ENCODE measurements at places on chromosomes 11 and 22.

- DNase-seq = no peak
Measured at GRCh38 chr11:77557553-77557952, 32.2 kb upstream of the AQP11 start.

DNA sequence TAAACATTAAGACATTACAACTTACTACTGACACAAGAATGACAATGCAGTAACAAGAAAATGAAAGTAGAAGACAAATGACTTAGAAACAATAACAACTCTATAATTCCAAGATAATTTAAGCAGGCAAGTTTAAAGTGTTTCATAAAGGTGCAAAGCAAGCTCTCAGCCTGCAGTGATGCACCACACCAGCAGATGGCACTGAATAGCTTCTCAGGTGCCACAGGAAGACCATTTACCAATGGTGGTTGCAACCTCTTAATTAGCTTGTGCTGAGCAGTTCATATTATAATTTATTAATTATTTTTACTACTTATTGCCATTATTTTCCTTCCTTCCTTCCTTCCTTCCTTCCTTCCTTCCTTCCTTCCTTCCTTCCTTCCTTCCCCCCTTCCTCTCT lies 60.6 kb downstream of the NXPE2 start:
- peak; percentile 65 for DNase-seq

GRCh38 chr11:36818410-36818809 lies 220.4 kb upstream of the RAG2 start:
- peak; percentile 9 for DNase-seq

DNA sequence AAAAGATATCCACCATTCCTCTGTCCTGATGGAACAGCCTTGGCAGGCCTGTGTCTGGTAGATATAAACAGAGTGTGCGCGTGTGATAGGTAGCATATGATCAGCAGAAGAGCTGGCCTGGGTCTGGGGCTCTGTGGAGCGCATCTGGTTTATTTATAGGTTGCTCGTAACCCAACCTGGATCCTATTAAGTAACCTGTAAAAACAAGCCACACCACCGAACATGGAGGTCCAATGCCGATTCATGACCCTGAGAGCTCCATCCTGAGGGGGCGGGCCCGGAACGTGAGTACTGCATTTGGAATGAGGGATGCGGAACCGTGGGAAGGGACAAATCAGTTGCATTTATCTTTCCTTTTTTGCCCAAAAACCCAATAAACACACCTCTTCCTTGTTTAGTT lies 31.9 kb upstream of the APOL5 start:
- DNase-seq = no peak

GRCh38 chr11:117337076-117337475 lies 9.4 kb downstream of the CEP164 start:
- DNase-seq = no peak

DNA sequence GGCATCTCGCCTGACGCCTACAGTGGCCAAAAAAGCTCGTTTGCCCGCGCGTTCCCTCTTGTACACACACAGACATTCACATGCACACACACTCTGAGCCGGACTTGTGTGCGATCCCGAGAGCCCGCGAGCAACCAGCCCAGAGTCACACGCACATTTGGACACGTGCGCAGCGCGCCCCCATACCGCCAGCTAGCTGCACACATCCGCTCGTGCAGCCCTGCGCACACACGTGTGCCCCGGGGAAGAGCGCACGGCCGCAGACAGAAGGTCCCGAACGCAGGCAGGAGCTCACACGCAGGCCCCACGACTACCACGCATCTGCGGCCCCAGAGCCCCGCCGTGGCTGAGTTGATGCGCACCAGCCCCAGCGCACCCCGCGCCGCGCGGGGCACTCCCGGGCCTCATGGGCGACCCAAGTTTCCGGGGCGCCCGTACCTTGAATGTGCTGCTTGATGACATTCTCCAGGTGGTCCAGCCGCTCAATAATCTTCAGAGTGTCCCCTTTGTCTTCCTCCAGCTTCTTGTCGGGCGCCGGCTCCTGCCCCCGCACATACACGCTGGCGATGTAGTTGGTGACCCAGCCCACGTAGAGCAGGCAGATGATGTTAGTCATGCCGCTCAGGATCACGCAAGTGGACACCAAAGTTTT lies 758 bp downstream of the GALNT18 start:
- DNase-seq = peak; percentile 44

DNA sequence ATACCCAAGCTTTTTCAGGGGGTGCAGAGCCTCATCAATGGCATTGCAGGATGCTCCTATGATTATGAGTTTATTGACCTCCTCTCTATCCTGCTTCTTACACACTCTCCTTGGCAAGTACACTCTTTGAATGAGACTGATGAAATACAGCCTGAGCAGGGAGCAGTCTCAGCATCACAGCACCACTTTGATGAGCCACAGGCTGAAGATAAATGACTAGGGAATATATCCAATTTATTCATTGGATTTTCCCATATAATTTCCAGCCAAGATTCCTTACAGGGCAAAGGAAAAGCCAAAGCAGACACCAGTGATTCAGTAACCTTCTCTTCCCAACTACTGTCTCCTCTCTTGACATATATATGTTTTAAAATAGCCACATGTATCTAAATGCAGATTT lies 79.2 kb downstream of the CASP12 start:
- no peak for DNase-seq

DNA sequence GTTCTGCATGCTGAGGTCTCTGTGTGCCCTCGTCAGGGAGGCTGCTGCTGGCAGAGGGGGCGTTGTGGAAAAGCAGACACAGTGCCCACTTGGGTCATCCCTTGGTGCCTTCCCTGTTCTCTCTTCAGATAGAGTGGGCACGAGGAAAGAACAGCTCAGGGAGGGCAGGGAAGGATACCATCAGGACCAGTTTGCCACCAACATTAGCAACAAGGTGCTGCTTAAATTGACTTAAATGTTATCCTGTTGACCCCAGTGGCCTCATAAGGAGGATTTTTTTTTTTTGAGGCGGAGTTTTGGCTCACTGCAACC lies 91.2 kb downstream of the BCR start:
- DNase-seq = no peak

- DNase-seq = no peak
Measured at GRCh38 chr11:10272132-10272531, 21.9 kb downstream of the SBF2 start.

DNA sequence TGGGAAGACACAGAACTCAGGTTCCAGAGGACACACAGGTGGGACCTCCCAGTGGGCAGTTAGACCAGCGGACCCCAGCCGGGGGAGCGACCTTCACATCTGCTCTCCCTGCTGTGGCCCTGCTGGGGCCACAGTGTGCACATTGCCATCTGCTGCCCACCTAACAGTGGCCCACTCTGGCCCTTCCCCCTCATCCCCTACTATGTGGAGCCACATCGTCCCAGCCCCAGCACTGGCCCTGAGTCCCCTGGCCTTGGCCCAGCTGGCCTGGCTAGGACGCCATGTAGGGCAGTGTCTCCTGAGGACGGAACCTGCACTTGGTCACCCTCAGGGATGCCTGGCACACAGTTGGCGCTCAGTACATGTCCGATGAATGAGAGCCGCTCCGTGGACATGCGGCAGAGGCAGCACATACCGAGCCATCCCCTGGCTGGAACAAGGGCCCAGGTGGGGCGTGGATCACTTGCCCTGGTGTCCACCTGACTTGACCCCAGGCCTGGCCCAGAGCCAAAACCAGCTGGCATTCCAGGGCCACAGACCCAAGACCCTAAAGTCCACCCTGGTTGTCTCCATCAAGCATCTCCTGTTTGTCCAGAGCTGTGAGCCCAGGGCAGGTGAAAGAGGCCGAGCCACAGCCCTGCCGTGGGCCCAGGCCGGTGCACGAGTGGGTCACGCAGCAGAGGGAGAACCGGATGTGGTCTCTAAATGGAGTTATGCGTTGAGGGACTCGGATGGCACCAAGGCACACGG lies 93.1 kb upstream of the FGF3 start:
- no peak for DNase-seq

DNA sequence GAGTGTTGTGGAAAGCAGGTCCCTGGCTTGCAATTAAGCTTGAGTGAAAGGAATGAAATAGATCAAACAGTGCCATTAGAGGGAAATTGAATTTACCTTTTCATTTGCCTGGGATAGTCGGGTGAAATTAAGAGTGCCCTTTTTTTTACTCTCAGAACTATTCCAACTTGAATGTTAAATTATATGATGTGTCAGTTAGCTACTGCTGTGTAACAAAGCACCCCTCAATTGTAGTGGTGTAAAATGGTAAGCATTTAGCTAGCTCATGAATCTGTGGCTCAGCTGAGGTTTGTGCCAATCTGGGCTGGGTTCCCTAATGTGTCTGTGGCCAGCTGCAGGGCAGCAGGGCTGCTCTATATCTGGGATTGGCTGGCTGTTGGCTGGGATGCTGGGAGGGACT lies 571.4 kb downstream of the MN1 start:
- no peak for DNase-seq

GRCh38 chr11:34586488-34587281 lies 34.2 kb upstream of the EHF start:
- no peak for DNase-seq

DNA sequence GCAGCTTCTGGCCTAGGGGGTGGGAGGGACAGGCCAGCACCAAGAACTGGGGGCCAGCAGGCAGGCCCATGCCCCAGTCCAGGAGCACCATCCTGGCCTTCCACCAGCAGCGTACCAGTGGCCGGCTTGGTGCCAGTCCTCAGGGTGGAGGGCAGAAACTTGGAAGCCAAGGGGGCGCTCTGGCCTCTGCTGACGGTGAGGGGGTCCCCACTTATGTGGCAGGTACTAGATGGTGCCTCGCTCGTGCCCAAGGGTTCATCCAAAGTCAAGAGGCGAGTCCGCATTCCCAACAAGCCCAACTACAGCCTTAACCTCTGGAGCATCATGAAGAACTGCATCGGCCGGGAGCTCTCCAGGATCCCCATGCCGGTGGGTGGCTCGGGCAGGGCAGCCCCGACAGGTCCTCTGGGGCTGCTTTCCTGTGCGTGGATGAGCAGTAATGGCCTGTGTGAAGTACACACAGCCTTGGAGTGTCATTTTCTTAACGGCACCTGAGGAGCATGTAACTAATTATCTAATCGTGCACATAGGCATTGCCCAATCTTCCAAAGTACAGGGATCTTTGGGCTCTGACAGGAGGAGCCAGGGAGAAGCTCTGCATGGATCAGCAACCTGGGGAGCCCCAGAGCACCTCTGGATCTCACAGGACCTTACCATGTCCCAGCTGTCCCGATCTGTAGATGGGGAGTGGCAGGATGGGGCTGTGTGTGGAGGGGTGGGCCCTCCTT lies 79.1 kb downstream of the MORC2 start:
- no peak for DNase-seq

GRCh38 chr11:96091476-96091875 lies 167.6 kb upstream of the MTMR2 start:
- DNase-seq = peak; percentile 17

GRCh38 chr11:2776351-2777061 lies 76.7 kb upstream of the KCNQ1OT1 start:
- DNase-seq = no peak

DNA sequence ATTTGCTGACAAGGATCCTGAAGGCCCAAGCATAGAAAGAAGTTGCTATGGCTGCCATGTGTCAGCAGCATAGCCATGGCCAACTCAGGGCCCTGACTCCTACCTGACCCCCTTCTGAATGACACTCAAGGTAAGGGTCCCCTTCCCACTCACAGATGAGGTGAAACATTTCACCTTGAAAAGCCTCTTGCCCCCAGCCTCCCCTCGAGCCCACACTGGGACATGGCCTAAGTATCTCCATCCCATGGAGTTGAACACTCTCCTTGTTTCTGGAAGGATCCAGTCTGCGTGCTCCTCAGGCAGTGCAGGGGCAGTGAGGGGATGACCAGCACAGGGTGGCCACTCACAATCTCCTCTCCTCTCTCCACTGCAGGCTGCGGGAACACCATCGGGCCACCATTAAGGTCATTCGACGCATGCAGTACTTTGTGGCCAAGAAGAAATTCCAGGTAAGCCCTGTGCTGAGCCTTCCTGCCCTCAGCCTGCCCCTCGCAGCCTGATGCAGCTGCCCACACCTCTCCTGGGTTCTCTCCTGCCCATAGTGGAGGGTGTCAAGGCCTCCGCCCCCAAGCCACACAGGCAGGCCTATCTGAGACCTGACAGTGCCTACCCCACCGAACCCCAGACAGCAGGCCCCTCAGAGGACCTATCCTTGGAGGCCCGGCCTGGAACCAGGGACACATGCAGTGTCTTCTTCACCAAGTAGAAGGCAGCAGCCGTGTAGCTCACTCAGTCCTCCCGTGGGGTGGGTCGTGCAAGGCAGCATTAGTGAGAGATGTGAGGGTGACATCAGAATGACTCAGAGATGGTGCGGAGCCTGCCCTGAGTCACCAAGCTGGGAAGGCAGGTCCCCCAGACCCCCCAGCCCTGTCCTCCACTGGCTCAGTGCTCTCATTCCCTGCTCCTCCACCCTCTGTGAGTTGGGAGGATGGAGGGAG lies 68.9 kb upstream of the KCNQ1OT1 start:
- no peak for DNase-seq

All from Jurkat, Clone E6-1 (cell line).